ENCODE measurements at places on chromosomes 3 and 15.
A peak's percentile ranks its signal among the peaks of the same experiment; 100 is the strongest.

- DNase-seq: no peak
Measured at GRCh38 chr3:139642996-139643395, 34.8 kb downstream of the NMNAT3 start.

DNA sequence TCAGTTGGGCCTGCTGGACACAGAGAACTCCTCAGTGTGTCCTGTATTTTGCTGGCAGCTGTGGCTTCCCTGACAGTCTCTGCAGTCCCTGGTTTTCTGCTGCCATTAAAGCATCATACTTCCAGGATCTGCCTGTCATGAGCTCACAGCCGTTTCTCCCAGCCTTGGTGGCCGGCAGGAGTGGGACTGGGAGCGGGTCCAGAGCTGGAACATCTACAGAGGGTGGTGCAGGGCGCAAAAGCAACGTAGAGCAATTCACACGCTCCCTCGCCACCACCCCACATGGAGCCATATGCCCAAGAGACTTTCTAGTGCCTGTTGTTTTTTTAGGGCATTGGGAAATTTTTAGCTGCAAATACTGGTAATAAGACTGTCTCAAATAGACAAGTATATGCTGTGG is 33.6 kb downstream of the ABTB1 start:
- DNase-seq: no peak

DNA sequence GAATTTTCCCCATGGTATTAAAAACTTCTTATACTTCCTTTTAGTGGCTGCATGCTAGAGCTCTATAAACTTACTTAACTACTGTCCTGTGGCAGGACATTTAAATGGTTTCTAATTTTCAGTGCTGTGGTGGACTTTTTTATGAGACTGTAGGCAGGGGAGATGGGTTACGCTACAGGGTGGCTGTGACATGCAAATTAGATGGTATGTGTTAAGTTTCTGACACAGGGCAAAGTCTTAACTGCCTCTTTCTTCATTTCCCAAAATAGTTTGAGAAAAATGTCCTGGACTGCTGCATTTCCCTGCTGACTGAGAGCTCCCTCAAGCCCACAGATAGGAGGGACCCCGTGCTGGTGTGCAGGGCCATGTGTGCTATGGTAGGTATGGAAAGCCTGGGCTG is 22.0 kb downstream of the TGM4 start:
- no peak for DNase-seq

DNA sequence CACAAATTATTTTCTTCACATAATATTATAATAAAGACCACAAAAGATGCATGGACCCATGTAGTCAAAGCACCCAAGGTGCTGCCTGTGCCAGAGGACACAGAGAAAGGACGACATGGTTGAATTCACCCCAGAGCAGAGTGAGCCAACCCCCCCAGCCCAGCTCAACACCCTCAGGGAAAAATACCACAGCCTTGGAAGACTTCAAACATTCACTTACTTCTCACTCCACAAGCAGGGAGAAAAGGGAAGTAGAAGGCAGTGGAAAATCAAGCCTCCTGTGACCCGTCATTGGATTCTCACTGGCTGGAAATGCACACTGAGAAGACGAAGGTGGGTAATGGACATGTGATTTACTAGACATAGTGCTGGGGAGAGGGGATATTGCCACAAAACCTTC is 70.8 kb downstream of the TAFA4 start:
- no peak for DNase-seq

DNA sequence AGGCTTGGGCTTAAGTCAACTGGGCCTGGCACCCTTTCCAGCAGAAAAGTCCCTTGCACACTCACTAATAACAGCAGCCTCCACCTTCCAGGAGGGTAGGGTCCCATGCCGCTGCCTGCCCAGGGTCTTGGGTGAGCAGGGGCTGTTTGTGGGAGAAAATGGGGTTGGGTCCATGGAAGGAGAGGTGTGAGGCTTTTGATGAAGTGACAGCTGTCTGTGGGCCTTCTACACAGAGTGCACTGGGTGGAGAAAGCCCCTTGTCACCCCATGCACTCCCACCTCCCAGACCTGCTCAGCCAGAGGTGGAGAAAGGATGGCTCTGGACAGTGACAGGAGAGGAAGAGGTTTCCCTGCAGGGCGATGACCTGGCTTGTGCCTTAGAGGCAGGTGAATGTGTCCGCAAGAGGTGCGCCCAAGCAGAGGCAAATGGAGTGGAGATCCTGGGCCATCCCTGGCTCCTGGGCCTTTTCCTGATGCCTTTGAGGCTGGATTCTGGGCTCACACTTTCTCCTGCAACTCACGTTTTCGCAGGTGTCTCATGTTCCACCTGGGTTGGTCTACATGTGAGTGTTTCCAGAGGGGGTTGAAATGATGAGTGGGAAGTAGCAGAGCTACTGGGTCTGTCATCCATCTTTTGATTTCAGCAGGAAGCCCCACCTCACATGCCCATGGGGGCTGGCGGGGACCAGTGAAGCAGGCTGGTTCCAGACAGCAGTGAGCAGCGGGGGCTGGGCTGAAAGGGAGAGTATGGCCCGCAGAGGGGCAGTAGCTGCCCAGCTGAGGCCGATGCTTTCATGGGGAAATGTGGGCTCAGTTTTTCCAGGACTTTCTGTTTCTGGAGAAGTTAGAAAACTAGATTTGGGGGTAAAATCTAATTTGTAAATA is 85.2 kb upstream of the PRR23E start:
- peak; percentile 71 for DNase-seq

DNA sequence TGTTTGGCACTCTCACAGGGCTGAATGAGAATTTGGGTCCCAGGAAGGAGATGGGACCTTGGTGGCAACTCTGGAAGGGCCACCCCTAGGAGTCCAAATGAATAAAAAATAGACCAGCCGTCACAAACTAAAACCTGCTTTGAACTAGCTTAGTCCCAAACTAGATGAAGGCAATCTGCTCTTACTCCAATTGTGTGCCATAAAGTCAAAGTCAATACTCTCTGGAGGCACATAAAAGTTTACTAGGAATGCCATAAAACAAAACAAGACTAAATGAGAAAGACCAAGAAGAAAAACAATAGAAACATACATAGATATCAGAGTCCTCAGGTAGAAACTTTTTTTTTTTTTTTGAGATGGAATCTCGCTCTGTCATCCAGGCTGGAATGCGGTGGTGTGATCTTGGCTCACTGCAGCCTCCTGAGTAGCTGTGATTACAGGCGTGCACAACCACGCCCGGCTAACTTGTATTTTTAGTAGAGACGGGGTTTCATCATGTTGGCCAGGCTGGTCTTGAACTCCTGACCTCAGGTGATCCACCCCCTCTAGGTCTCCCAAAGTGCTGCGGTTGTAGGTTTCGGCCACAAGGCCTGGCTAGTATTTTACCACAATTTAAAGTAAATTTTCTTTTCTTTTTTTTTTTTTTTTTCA is 8.1 kb downstream of the GOLGA6L2 start:
- no peak for DNase-seq

GRCh38 chr3:142273501-142273900 is 48.1 kb upstream of the GK5 start:
- no peak for DNase-seq

DNA sequence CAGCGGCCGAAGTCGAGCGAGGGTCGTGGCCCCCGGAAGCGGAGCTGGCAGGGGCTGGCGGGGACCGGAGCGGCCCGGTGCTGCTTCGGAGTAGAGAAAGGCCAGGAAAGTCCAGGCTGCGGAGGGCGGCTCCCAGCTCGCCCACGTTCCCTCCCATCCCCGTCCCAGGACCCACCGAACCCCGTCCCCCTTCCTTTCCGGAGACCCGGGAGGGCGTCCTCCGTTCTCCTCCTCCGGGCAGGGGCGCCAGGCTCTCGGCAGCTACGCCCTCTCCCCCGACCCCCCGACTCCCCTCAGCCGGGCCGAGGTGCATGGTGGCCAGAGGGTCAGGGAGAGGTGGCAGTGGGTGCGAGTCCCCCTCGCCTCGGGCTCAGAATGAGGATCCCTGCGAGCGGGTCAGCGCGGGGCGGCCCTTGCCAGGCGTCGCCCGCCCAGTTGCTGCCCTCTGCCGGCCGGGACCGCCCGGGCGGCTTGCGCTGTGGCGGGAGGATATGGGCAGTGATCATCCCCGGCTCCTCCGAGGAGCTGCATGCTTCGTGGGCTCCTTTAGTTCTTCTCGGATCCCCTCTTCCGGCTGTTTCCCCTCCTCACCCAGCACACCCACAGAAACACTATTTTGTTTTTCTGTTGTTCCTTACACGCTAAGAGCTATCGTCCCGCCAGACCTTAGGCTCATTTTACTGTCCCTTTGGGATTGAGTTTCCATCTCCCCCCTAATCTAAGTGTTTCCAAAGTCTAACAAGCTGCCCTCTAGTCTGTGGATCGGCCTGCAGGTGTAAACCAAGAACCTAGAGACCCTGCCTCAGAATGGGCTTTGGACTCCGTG is 744 bp upstream of the ALDH1A2 start:
- DNase-seq: peak; percentile 88

DNA sequence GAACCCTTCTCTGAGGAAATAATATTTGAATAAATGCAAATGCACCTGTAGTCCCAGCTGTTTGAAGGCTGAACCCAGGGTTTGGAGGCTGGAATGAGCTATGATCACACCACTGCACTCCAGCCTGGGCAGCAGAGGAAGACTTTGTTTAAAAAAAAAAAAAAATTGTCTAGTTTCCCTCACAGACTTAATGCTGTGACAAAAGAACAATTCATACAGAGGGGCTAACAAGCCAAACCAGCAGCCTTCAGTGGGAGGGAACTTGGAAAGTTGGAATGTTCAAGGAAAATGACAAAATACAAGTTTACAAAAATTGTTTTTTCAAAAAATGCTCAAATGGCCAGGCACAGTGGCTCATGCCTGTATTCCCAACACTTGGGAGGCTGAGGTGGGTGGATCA is 228.0 kb upstream of the CGNL1 start:
- DNase-seq: no peak

Data from osteocyte (in vitro differentiated cells).